GDM1 (cell line): ENCODE measurements at places on chromosomes 7 and 10.

- DNase-seq: no peak
Measured at GRCh38 chr10:113720386-113720785, 31.1 kb upstream of the PLEKHS1 start.

- no peak for DNase-seq
Measured at GRCh38 chr10:23505797-23506465, 67.1 kb downstream of the OTUD1 start.

DNA sequence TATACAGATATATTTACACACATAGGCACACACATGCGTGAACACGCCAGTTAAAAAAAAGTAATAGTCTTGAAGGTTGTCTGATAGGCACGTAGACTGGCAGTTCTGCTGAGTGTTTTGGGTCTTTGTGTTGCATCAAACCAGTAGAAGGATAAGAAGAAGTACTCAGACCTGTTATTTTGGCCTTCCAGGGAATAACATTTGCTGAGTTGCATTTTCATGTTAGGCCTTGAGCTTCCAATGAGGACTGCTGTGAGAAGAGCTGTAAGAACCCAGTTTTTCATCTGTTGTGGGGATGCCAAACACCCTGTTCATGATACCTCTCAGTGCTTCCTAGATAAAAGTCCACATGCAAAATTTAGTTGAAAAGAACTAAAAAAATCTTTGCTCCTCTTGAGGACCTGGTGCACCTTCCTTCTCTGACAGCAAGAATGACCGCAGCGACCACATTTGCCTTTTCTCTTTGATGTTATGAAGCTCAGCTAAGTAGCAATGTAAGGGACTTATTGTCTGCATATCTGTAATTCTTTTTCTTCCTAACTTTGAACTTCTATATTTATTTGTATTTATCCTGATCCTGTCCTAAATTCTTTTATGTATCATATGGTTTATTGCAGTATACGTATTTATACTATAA lies 27.2 kb downstream of the HIPK2 start:
- no peak for DNase-seq

DNA sequence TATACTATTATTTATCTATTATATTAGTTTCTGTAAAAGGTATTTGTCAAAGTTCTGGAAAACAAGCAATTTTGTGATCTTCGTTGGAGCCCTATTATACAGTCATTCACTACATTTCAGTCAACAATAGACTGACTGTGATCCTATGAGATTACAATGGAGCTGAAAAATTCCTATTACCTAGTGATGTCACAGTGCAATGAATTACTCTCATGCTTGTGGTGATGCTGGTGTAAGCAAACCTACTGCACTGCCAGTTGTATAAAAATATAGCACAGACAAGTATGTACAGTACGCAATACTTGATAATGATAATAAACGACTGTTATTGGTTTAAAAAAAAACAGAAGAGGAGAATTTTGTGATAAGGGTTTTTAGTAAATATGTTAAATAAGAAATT lies 21.4 kb downstream of the OR6V1 start:
- DNase-seq: no peak

DNA sequence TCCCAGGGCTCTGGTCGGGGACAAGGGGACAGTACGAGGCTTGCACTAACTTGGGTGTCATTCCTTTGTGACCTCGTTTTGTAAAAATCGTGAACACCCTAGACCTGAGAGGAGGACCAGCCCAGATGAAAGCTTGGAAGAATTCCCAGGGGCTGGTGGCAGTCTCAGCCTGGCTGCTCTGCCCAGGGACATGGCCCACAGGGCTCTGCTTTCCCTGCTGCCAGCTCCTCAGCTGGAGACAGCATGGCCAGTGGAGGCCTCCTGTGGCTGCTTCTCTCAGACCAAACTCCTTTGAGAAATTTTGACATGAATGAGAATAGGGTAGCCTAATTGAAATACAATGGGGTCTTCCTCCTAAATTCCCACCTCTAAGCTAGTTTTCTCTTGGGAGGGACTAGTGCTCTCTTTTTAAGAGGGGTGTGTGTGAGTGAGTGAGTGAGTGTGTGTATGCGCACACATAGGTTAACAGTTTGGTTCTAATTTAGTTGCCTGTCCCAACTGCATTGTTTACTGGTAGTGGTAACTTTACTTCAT lies 140.3 kb upstream of the EFCAB10 start:
- DNase-seq: no peak

GRCh38 chr10:117204316-117204715 lies 7.0 kb downstream of the KCNK18 start:
- no peak for DNase-seq

- no peak for DNase-seq
Measured at GRCh38 chr10:59719374-59719773, 9.7 kb upstream of the SLC16A9 start.

DNA sequence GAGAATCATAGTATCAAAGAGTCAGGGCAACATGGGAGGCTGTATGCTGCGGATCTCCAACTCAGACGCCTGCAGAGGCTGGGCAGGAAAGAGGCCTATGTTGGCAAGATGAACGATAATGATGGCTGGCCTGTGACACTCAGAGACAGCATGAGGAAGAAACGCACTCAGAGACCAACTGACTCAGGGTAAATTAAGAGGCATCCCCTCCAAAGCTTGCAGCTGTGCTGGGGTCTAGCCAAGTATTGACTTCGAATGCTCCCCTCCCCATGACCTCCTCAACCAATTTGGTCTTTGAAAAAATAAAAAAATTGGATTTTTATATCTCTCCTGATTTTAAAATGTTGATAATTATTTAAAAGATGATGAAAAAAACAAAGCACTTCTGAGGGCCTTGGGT lies 718.9 kb downstream of the GRID1 start:
- DNase-seq: no peak

DNA sequence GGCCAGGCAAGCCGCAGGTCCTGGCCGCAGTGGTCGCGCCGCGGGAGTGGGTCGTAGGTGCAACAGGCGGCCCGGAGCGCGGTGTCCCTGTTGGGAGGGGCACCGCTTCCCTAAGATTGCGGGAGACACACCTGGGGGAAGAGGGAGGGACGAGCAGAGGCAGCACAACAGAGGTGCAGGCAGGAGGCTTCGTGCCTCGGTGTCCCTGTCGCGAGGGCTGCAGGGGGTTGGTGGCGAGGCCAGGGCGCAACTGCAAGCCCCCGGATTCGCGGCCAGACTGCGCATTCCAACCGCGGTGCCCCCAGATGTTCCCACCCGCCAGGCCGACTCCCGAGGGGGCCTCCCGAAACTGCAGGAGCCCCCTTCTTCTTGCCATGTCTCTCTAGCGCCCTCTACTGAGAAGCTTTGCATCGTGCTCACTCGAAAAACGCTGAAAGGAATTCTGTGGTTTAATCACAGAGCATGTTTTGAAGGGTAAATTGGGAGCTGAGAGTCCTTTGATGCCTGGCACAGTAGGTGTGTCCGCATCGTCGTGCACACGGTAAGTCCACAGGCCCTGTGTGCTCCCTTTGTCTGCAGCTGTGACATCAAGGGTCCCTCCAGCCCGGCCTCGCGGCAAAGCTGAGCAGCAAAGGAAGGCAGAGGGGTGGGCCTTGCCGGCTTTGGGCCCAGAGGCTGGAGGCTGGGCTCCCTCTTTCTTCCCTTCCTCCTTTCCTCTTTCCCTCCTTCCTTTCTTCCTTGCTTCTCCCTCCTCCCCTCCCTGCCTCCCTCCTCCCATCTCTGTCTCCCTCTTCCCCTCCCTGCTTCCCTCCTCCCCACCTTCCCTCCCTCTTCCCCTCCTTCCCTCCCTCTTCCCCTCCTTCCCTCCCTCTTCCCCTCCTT lies 6.2 kb upstream of the MBL2 start:
- no peak for DNase-seq

DNA sequence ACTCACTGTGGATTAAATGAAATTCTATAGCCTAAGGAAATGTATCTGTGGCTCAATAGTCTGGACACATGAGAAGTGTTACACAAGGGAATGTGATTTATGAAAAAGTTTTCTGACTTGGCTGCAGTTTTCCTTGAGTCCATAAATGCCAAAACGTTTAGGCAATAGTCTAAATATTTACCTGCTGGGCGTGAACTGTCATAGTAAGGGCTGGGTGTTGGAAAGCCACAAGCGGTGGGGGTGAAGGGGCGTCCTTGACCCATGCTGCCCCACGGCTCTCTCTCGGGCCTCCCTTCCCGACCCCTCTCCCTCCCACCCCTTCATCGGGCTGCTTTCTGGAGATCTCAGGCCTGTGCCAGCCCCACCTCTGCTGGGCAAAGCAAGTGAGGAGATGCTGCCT lies 223.7 kb downstream of the BUB3 start:
- no peak for DNase-seq

DNA sequence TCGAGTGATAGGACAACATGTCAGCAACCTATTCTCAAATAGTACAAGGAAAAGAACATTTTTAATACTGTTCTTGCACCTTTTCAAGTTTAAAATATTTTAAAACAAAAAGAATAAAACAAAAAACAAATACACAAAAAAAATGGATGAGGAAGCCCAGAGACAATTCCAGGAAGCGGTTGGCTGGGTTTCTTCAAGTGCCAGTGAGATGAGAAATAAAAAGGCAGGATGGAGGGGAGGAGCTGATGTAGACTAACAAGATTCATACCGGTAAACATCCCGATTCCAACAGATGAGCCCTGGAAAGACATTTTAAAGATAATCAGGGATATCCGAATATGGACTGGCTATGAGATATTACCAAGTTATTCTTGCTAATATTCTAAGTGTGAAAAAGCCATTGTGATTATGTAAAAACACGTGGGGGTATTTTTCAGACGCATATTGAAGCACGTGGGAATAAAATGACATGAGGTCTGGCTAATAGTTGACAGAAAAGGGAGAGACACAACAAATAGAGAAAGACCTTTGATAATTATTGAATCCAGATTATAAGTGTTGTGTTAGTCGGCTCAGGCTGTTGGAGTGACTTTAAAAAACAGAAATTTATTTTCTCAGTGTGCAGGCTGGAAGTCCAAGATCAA lies 101.3 kb upstream of the LRRC4 start:
- DNase-seq: no peak

GRCh38 chr7:1287752-1288201 lies 55.1 kb downstream of the UNCX start:
- DNase-seq: no peak

DNA sequence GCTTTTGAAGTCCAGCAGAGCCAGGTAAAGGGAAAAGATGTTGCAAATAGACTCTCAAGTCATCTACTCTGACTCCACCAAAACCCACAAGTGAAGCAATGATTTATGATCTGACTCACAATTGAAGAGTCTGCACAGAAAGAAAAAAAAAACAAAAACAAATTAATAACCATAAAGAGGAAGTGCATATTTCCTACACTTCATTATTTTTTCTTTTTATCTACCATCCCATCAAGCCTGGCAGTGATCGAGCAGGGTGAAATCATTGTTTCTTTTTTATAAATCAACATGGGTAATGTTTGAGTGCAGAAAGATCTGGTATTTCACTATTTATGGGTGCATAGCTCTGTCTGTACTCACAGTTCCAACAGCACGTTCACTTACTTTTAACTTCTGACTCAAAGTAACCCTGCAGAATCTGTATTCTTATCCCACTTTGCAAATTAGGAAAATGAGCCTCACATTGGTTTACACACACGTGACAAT lies 829.0 kb downstream of the TNS3 start:
- DNase-seq: no peak

GRCh38 chr10:102678842-102679289 lies 34.6 kb downstream of the TRIM8 start:
- no peak for DNase-seq

GRCh38 chr7:47747160-47747559 lies 165.2 kb upstream of the TNS3 start:
- DNase-seq: no peak

DNA sequence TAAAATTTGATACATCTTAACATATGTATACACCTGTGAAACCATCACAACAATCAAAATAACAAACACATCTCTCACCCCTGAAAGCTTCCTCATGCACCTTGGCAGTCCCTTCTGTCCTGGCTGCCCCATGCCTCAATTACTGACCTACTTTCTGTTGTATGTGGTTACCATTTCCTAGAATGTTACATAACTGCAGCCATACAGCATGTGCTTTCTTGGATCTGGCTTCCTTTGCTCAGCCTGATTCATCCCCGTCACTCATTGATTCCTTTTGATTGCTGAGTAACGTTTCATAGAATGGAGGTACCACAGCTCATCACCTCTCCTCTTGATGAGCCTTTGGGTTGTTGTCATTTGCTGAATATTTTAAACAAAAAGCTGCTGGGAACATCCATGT lies 165.3 kb downstream of the CELF2 start:
- no peak for DNase-seq

DNA sequence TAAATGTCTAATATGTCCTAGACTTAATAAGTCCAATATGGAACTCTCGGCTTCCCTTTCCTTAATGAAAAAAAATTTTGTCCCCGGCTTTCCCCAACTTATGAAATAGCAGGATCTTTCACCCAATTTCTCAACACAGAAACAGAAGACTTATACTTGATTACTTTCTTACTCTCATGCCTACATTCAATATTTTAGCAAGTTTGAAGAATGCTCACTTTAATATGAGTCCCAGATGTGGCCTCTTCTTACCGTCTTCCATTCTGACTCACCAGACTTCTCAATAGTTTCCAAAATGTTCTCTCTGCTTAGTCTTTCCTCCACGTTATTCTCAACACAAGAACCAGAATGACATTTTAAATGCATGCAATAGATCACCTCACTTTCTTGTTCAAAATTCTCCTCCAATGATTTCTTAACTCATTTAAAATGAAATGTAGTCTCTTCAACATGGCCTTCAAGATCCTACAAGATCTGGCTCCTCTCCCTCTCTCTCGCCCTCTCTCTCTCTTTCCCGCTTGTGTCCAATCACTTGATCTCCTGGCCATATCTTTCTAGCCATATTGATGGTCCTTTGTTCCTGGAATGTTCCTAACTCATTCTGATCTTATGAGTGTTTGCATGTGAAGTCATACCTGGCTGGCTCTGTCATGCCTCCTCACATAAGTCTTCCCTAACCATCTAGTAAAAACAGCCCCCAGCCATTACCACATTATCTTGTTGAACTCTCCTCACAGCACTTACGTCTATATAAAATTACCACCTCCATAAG lies 119.7 kb upstream of the FAM3C start:
- no peak for DNase-seq

- no peak for DNase-seq
Measured at GRCh38 chr7:3408814-3409595, 108.0 kb downstream of the SDK1 start.

DNA sequence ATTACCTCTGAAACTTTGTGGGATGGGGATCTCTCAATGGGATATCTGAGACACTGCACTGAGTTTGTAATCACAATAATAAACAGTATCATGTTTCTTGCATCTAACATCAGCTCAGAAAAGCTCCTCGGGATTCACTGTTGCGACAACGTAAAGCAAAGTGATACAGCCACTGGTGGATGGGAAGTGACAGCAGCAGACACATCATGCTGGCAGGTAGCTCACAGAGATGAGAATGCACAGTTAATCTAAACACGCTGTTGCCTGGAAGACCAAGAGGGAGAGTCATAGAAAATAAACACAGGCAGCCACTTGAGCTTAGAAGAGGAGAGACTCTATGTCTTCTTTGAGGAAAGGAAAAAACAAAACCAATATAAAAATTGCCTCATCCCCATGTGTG lies 513.8 kb downstream of the MAGI2 start:
- no peak for DNase-seq

GRCh38 chr10:114397651-114398145 lies 6.6 kb downstream of the AFAP1L2 start:
- DNase-seq: no peak
